ENCODE measurements at places on chromosomes 4 and X.

DNA sequence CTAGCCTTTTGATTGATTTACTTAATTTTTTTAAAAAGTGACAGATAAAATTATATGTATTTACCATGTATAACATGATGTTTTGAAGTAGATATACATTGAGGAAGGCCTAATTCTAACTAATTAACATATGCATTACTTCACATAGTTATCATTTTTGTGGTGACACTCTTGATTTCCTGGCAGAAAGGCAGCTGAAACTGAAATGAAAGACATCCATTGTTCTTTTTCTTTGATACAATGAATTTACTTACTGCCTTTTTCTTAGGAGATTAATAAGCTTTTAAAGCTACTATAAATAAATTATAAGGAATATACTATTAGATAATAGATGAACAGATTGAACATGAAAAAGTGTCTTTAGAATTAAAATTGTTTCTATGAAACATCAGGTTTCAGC lies 26.7 kb downstream of the ANKRD50 start:
- no peak for DNase-seq

DNA sequence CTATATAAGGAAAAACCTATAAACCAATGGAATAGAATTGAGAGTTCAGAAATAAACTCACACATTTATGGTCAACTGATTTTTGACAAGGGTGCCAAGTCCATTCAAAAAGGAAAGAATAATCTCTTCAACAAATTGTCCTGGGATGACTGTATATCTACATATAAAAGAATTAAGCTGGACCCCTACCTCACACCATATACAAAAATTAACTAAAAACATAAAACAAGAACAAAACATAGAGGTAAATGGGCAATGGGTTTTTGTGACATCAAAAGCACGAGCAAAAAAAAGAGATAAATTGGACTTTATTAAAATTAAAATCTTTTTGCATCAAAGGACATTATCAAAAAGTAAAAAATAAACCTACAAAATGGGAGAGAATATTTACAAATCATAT lies 15.5 kb upstream of the EXOC1 start:
- no peak for DNase-seq

GRCh38 chrX:13748486-13748885 lies 13.9 kb downstream of the OFD1 start:
- DNase-seq, result no peak

DNA sequence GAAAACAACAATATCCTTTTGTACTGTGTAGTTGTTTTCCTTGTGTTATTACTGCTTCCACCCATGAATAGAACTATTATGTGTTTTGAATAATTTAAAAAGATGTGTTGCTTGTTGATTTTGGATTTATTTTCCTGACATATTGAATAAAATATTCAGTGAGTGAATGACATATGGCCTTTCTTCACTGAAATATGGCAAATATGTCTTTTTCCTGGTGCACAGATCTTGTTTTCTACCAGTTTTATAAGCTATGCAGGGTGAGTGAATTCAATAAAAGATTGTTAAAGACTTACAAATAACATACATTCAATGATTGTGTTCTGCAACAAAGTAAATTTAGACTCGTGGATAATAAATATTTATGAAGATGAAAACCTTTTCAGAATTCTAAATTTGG lies 1216.3 kb upstream of the ADGRL3 start:
- DNase-seq, result no peak

DNA sequence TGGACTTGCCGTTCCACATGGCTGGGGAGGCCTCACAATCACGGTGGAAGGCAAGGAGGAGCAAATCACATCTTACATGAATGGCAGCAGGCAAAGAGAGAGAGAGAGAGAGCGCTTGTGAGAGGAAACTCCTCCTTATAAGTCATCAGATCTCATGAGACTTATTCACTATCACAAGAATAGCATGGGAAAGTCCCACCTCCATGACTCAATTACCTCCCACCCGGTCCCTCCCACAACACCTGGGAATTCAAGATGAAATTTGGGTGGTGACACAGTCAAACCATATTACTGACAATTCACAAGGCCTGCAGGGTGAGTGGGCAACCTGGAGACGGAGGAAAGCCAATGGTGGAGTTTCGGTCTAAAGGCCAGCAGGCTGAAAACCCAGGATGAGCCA lies 394.3 kb upstream of the TRAM1L1 start:
- no peak for DNase-seq

GRCh38 chr4:105469736-105470135 lies 4.1 kb downstream of the PPA2 start:
- DNase-seq, result no peak

- no peak for DNase-seq
Observed at GRCh38 chrX:25011589-25012432, 4.0 kb downstream of the ARX start.

- no peak for DNase-seq
Observed at GRCh38 chrX:131955099-131955777, 67.9 kb upstream of the STK26 start.

DNA sequence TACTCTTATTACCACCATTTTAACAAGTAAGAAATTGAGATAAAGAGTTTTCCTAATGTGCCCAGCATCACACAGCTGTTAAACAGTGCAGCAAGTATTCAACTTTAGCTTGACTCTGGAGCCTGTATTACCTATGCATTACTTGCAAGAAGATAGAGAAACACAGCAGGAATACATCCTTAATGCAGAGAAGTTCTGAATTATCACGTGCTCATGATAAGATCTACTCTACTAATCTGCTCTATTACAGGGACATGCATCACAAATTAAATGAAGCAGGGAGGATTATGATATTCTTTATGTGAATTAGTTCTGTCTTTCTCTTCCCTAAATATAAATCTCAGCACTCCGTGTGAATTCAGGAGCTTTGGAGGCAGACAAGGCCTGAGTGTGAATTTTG lies 39.0 kb upstream of the PDGFC start:
- DNase-seq, result no peak

DNA sequence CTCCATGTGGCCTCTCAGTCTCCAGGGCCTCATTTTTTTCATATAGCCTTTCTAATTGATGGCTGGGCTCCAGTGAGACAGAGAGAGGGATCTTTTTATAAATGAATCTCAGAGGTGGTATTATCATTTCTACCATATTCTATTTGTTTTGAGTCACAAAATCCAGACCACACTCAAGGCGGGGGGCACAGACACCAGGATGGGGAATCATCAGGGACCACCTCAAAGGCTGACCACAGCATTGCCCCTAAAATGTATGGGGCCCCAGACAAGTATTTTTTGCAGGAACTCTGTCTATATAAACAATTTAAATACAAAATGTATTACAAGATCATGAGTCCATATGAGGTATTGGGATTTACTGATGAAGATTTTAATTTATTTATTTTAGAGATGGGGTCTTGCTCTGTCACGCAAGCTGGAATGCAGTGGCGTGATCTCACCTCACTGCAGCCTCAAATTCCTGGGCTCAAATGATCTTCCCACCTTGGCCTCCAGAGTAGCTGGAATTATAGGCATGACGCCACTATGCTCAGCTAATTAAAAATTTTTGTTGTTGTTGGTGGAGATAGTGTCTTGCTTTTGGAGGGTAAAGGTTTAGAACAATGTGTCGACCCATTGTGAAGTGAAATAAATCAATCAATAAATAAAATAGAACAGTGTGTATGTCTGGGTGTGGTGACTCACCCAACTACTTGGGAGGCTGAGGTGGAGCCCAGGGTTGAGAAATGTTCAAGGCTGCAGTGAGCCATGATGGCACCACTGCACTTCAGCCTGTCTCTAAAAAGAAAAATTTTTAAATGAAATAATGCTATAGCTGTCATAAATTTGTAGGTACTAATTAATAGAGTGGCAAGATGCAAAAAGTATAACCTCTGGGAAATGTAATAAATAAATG lies 29.4 kb downstream of the WDR13 start:
- no peak for DNase-seq

- no peak for DNase-seq
Observed at GRCh38 chr4:53763813-53764597, 172.7 kb upstream of the LNX1 start.

DNA sequence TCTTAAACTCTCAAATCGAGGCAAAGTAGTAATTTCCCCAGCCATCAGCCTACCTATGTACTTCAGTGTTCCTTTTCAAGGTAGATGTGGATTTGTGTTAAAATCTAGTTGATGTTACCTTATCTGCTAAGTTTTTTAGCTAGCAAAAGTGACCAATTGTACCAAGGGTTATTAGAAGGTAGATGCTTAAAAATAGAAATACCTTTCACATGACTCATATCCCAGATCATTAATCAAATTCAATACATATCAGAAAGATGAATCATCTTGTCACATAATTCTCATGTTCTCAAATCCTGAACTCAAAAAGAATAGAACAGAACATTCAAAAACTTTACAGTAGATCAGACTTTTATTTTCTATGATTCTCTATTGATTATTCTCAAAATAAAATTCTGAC lies 3.5 kb downstream of the ENAM start:
- DNase-seq, result no peak

DNA sequence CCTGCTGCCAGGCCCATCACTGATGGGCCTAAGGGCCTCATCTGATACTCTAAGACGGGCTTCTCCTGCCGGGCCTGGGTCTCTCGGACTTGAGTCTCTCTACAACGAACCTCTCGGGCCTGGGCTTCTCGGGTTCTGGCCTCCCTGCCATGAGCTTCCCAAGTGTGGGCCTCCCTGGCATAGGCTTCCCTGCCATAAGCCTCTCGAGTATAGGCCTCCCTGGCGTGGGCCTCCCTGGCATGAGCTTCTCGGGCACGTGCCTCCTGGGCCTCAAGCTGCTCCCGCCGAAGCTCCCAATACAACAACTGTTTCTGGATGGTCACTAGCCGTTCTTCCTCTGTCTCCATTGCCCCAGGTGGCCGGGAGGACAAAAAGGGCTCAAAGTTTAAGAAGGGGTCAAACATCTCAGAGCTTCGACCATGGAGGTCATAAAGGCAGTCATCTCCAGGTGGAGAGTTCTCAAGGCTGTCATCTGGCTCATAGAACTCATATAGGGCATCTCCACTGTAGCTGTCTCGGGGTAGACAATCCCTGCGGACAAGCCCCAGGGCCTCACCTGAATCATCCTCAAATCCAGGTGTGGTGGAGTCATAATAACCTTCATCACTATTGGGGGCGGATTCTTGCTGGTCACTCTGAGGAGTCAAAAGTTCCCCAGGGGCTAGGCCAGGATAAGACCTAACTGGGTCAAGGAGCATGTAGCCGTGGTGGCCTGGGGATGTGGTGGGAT lies 14.1 kb downstream of the AMER1 start:
- DNase-seq, result no peak

DNA sequence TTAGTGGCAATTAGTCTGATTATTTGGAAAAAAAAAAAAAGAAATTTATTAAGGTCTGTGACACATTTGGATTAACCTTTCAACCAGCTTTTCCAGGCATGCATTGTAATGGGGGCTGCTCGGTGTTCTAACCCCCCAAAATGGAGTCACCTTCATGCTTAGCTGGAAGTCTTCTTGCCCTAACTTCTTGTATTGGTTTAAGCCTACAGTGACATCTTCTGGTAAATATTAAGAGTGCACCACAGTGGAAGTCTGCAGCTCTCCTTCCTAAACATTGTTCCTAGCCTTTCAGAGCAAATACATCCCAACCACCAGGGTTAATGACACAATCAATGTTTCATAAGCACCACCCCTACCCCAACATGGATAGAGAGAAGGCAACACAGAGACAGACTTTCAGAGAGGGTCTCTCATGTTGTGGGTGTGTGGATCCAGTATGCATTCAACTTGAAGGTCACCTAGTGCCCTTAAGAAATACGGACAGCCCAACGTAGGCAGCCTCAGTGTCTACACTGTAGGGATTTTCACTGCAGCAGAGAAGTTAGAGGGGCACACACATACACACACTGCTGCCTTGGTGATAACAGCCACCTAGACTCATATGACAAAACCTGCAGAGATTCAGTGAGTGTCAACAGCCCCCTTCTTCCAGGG lies 142.9 kb upstream of the MBNL3 start:
- peak; percentile 9 for DNase-seq

DNA sequence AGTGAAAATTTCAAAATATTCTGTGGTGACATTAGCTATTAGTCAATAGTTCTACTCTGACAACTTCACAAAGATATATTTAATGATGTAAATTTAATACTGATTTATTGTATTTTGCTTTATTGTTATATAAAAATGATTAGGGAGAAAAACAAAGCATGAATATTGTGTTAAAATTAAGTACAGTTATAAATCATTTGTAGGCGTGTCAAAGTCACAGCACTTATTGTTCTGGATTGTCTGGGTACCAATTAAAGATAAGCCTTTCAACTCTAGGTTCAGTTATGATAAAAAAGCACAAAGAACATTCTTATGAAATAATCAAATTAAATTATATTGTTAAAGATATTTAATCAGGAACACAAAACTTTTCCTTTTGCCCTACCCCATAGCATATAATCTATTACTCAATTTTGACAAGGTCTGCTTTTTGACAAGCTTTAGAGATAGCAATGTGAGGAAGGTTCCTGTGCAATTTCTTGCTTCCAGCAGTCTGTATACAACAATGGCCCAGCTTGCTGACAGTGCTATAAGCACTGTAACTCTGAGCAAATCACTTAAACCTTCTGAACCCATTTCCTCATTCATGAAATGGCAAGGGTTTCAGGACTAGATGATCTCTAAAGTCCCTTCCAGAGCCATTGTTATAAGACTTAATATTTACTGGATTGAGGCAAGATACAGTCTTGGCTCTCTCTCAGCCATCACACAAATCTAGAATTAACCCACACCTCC lies 910.3 kb upstream of the LCORL start:
- DNase-seq, result no peak

- no peak for DNase-seq
Observed at GRCh38 chr4:104591510-104591911, 96.8 kb upstream of the CXXC4 start.
